ENCODE measurements at places on chromosomes 7 and 10.

GRCh38 chr10:99548041-99548530, 15.3 kb downstream of the NKX2-3 start:
- no peak for DNase-seq

DNA sequence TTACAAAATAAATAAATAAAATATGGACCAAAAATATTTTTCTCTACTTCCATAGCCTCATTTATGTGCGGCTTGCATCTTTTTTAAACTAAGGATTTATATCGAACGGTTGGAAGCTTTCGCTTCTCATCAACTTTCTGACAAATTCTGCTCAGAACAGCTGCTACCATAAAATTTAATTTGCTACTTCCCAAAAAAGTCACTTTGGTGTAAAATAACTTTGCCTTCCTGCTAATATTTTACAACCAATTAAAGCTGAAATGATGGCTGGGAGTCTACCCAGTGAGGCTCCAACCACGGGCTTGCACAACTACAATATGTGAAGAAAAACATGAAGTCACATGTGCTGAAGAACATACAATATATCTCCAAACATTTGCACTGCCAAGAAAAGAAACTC, 253.1 kb upstream of the NEBL start:
- no peak for DNase-seq

DNA sequence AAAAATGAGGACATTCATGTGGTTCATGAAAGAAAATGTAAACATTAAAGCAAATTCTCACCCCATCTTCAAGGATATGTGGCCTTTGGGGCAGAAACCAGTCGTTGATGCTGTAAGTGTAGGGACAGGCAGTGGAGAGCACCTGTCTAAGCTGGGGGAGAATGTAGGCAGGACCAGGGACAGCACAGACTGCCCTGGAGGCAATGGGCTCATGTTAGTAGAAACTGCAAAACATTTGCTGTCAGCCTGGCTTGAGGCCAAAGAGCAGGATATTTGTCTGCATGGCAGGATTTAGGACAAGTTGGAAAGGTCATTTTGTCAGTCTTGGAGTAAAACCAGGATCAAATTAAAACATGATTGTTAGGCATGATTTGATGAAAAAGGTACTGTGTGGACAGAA, 211.6 kb upstream of the AGK start:
- DNase-seq = no peak

DNA sequence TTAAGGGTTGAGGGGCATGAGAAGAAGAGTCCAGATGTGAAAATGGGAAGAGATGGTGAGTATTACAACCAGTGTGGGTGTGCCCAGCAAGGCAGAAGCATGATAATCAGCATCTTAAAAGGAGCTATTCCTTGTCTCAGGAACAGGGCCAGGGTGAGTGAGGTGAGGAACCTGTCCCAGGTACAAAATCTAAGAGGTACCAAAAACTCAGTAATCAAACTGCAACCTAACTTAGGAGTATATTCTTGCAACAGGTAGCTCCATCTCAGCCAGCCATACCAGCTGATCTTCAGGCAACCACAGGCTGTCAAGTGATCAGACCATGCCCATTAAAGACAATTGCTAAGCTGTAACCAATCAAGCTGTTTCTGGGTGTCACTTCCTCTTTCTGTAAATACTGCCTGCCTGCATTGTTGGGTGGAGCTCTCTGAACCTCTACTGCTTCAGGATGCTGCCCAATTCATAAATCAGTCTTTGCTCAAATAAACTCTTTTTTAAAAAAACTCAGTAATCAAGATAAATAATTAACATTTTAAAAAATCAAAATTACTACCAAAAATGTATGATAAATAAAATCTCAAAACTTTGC, 7.4 kb downstream of the KEL start:
- DNase-seq = no peak

DNA sequence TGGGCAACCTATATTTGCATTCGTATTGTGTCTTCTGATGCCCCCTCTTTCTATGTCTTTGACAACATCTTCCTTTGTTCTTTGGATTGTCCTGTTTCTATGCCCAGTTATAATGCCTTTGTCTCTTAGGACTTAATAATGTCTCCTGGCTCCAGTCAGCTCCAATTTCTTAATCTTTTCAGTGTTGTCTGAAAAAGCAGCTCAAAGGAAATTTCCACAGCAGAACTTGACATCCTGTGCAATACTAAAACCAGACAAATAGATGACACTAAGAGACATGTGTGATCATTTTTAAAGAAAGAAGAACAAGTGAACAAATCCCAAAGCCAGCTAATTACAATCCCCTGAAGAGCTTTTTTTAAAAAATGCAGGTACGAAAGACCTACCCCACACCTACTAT, 47.7 kb upstream of the RNF148 start:
- DNase-seq = no peak
